SK-MEL-5 (cell line): ENCODE measurements at places on chromosomes 7 and 10. TPM values are rescaled to one million over a fixed set of nuclear protein-coding genes. Genes with fewer than 3 reads are reported as not detected.

GRCh38 chr10:6721964-6722615, 142.0 kb upstream of the PRKCQ start:
- DNase-seq: no peak

DNA sequence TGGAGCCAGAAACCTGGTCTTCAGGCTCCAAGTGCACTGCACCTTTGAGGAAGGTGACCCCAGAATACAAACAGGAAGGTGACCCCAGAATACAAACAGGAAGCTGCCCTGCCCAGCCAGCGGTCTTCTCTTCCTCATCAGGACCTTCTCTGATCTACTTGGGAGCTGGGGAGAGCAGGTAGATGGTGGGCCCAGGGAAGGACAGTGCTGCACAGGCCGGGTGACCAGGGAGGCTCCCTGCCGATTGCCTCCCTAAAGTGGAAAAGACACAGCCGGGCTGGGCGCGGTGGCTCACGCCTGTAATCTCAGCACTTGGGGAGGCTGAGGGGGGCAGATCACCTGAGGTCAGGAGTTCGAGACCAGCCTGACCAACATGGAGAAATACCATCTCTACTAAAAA, 151.8 kb upstream of the CHST15 start:
- no peak for DNase-seq

DNA sequence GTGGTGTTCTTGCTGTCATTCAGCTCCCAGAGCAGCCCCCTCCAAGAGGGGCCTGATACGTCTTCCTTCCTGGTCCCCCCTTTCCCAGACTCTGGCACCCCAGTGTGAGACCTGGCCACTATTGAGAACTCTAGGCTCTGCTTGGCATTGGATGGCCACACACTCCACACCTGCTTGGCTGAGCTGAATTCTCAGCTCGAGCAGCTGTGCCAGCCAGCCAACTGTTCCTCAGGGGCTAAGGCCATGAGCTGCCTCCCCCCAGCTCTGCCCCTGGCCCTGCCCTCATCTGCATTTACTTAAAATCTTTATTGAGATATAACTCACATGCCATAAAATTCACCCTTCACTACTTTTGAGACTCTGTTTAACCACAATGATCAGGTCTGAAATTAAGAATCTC, 6.7 kb downstream of the TLL2 start:
- no peak for DNase-seq

- DNase-seq: peak; percentile 2
These were observed 39.2 kb upstream of the PPP1R3C start for GRCh38 chr10:91672021-91672608.

- DNase-seq: no peak
These were observed 61.9 kb downstream of the COL13A1 start for GRCh38 chr10:69863580-69863979.

- no peak for DNase-seq
These were observed 582.4 kb upstream of the FZD8 start for GRCh38 chr10:36224431-36224985.

DNA sequence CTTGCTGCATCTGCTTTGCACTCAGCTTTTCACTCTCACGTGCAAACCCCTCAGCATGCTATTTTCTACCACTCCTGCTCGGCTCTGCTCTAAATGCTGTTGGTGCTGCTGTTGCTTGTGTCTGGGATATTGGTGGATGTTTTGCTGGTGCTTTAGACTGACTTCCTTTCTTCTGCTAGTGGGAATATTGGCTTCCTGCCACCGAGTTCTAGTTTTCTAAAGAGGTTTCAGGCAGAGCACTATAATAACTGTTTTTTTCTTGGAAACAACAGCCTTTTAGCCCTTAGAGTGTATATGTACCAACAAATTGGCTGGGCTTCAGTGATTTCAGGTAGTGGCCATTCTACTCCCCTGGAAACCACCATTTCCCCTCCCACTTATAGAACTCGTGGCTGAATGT, 27.8 kb downstream of the TMEM236 start:
- no peak for DNase-seq

- no peak for DNase-seq
These were observed 270.0 kb upstream of the PLXDC2 start for GRCh38 chr10:19546224-19546623.

GRCh38 chr7:23394488-23395171, 75.7 kb downstream of the IGF2BP3 start:
- DNase-seq: no peak

GRCh38 chr7:23136216-23136615, 30.6 kb downstream of the KLHL7 start:
- no peak for DNase-seq

Gene STAG3
- total RNA-seq: 3.4 and 5.7 TPM in 2 replicates

Gene PDSS1
- 16.9 and 17.2 TPM in 2 replicates for total RNA-seq

Gene PRLHR
- not detected in 2 replicates for total RNA-seq

Gene XRCC2
- total RNA-seq: 13.2 and 14.1 TPM in 2 replicates
